ENCODE measurements at places on chromosomes 2 and 18.

- peak; percentile 60 for DNase-seq
Observed at GRCh38 chr2:226791056-226791486, 8.5 kb downstream of the IRS1 start.

DNA sequence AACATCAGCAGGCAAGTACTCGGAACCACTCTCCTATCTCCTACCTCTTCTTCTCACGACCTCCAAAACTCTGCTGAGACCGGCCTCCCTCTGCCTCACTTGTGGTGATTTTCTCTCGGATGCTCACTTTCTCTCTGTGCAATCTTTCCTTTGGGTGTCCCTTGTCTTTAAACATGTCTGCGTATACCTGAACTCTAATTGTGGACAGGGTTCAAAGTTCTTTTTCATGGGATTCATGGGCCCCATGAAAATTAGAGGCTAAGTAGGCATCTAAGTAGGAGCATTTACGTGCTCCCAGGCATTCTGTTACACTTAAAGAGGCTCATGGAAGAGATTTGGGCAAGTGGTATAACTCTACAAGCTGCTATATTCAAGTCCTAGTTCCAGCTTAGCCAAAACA lies 2.1 kb upstream of the PPP1CB start:
- no peak for DNase-seq

GRCh38 chr2:38610851-38611801 lies 8.4 kb upstream of the HNRNPLL start:
- no peak for DNase-seq

- no peak for DNase-seq
Observed at GRCh38 chr2:235747001-235747785, 253.3 kb downstream of the AGAP1 start.

DNA sequence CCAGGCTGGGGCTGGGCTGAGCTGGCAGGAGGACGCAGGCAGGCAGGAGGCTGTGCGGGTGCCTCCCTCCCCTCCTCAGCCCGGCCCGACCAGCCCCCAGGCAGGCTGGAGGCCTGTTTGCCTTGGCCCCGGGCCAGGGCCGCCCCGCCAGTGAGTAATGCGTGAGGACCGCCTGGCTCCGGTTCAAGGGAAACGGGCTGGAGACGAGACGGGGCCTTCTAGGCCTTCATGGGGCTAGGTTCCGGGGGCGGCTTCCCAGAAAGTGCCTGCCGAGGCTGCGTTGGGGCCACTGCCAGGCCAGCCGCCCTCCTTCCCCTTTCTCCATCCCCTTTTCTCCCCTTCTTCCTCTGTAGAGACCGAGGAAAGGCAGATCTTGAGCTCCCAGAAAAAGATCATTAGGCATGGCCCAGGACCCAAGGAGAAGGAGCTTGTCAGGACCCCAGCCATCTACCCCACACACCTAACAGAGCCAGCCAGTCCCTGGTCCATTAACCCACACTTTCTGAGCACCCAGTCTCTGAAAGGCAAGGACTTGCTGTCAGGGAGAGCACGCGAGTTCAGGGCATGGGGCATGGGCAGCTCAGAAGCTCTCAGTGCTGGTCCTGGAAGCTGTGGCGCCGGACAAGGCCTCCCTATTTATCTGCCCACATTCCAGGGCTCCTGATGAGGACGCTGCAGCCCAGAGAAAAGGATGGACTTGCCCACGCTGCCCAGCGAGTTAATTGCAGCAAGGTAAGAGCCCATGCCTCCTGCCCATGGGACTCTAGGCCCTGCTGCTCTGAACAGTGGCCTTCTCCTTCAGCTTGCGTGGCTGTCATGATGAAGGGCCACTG lies 48.5 kb downstream of the SMAD7 start:
- DNase-seq = no peak

GRCh38 chr2:165897074-165897473 lies 56.5 kb downstream of the TTC21B start:
- no peak for DNase-seq

- DNase-seq = no peak
Observed at GRCh38 chr18:60358516-60358915, 14.1 kb downstream of the MC4R start.

GRCh38 chr2:112217854-112218253 lies 37.0 kb downstream of the ZC3H8 start:
- DNase-seq = no peak

- peak; percentile 57 for DNase-seq
Observed at GRCh38 chr18:63321291-63321690, 1.7 kb upstream of the BCL2 start.

GRCh38 chr2:221465776-221466175 lies 106.3 kb downstream of the EPHA4 start:
- DNase-seq = no peak

DNA sequence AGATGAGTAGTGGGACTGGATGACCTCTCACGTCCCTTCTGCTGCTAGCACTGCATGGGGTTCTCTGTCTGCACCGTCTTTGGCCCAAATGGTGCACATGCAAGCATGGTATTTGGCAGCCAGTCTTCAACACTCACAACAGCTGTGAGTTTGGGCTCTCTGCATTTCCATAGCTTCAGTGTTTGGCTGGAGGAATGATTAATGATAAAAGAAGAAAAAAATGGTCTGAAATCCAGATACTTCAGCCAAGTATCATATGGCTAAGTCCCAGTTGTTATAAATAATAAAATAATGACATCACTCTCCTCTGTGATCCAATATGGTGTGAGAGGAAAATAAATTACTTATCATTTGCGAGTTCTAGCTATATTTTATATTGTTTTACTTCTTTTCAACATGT lies 173.3 kb downstream of the DCDC2C start:
- no peak for DNase-seq

DNA sequence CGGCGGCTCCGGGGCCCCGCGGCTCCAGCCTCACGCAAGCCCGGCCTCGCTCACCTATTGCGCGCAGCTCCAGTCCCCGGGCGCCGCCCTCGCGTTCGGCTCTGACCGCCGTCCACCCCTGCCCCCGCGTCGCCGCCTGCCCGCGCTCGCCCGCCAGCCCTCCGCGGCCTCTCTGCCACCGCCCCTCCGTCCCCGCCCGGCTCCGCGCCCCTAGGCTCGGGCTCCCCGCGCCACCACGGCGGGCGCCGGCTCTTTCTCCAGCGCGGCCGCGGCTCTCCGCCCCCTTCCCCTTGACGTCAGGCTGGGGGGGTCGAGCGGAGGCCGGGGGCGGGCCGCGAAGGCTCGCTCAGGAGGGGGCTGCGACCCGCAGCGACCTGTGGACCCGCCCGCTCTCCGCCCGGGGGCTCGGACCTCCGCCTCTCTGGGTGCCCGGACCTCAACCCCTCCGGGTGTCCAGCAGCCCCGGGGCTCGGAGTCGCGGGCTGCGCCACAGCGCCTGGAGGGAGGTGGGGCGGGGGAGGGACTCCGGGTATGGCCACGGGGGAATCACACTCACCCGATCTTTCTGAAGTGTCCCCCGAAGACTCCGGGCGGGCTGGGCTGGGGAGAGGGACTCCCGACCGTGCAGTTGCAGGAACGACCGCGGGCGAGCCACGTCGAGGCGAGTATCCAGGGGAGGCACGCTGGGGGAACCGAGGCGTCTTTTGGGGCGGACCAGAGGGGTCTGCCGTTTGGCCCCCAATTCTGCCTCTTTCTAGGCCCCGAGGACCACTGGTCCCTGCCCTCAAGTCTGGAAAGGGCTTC lies at the start of gene SEMA4C:
TSS of gene SEMA4C (minus strand) at position 259 of the 804 bp plus-strand sequence. CDS start 2,194 bp downstream, outside the sequence.
- DNase-seq = no peak

GRCh38 chr2:62215306-62216064 lies 19.6 kb downstream of the B3GNT2 start:
- DNase-seq = no peak

DNA sequence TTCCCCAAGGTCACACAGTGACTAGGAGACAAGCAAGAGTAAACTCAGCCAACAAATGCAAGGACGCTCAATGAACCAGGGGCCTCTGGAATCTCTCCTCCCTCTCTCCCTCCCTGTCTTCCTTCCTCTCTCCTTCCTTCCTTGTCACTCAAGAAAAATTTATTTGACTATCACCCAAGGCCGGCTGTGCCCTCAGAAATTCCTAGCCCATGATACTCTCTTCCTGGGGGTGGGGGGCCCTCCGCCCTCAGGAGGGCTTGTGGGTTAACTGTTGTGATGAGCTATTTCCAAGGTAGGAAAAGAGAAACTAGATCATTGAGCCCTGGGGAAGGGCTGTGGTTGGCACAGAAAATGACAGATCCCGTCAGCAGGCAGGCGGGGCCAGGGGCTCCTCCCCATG lies 21.7 kb downstream of the INHBB start:
- DNase-seq = no peak

GRCh38 chr2:207960090-207960489 lies 65.2 kb downstream of the PLEKHM3 start:
- DNase-seq = no peak

DNA sequence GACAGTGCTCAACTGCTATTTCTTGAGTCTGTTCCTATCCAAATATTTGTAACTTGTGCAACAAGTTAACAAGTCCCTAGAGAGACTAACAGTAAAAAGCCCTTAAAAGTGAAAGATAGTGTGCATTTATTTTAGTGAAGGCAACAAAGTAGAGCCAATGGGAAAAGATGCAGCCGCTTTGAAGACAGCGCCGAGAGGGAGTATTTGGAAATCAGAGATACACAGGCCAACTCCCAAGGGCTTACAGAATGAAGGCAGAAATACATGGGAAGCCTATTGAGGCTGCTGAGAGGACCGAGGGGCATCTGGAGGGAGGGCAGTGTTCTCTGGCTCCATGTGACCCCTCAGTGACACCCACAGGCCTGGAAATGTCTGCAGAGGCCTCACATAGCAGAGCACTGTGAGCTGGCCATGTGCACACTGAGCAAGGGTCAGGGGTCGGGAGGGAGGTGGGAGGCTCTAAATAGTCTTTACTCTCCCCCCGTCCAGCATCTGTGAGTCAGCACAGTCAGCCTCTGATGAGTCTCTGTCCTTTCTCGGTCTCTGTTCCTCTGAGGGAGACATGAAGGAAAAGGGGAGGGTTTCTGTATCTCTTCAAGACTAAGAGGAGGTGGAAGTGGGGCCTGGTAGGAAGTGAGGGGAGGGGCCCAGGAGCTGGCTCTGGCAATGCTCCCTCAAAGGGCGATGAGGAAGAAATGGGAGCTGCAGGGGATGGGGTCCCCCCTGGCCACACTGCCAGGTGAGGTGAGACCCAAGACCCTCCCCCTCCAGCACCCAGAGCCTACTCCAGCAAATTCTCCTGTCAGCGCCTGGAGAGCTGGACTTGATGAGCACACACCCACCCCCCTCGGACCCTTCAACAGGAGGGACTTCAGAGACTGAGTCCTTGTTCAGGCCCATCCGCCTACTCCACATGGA lies 133.6 kb downstream of the SP3 start:
- DNase-seq = no peak

GRCh38 chr2:152499896-152500735 lies 165.1 kb downstream of the FMNL2 start:
- no peak for DNase-seq

DNA sequence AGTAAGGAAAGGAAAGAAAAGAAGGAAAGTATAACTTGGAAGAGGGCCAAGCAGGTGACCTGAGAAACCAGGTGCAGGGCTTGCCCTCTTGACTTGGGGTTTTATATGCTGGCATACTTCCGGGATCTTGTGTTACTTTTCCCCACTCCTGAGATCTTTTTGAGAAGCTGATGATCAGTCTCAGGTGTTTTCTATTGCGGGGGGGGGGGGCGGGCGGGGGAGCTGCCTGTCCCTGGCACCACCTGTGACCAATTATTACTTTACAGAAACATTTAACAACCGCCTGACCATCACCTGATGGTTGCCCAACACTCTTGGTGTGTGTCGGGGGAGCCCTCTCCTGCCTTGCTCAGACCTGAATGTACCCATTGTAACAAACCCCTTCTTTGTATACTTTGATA lies 6.9 kb upstream of the CASP10 start:
- no peak for DNase-seq

DNA sequence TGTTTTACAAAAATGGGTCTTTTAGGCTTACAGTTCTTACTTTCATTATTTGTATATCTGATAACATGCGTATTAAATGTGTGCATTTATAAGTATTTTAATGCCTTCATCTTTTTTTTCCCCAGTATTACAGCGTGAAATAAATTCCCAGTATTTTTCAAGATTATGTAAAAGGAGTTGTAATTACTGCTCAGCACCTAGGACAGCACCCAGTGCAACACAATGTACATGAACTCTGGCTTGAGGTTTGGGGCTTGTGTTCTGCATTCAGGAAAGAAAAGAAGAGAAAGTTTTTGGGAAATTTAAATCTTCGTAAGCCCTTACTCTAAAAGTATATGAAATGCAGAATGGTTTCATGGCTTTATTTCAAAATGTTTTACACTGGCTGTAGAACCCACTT lies 16.7 kb downstream of the ZNF638 start:
- DNase-seq = no peak

- DNase-seq = no peak
Observed at GRCh38 chr18:61308004-61308403, 25.2 kb upstream of the CDH20 start.

DNA sequence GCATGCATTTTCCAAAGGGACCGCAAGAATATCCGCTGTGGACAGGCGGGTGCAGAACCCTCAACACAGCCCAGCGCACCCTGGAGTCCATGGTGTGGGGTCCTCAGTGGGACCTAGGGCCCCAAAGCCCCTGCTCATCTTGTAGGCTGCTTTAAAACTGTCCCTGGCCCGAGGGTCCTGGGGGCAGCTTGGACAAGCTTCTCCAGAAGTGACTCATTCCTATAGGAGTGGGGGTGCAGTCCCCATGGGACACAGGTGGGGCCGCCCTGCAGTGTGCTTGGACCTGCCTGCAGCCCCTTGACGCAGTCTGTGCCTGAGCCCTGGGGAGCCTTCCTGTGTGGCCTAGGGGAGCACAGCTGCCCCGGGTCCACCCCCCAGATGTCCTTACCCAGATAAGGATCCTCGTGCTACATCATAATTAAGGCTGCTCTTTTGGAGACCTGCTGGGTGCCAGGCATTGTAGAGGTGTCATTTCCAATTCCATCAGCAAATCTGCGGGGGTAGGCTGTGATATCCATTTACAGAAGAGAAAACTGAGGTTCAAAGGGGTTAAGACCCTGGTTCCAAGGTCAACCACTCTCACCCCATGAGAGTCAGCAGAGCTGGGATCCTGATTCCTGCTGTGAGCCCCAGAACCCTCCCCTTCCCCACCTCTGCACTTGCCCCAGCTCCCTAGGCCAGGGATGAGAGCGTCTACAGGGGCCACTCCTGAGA lies 1.7 kb upstream of the HS6ST1 start:
- no peak for DNase-seq

GRCh38 chr18:10274301-10274700 lies 180.1 kb upstream of the APCDD1 start:
- no peak for DNase-seq

- DNase-seq = no peak
Observed at GRCh38 chr2:3045318-3045921, 332.2 kb downstream of the EIPR1 start.

DNA sequence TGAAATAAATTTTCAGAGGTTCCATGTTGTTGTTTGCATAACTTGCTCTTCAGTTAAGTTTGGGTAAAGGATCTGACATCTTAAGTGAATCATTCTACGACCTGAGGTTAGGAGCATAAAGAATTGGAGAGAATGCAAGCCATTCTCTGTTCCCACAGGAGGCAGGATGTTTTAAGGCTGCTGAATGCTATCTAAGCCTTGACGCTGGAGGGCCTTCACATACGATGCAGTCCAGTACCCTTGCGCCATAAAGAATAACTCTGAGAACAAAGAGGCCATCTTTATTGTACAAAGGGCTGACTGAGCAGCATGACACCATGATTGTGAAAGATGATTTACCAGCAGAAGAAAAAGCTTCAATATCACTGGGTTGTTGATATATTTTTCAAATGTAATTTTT lies 198.4 kb downstream of the NYAP2 start:
- DNase-seq = no peak

All from NCI-H526 treated with DMSO at 0.1 percent for 48 hours (cell line).